ENCODE measurements at places on chromosomes 16 and 17.

DNA sequence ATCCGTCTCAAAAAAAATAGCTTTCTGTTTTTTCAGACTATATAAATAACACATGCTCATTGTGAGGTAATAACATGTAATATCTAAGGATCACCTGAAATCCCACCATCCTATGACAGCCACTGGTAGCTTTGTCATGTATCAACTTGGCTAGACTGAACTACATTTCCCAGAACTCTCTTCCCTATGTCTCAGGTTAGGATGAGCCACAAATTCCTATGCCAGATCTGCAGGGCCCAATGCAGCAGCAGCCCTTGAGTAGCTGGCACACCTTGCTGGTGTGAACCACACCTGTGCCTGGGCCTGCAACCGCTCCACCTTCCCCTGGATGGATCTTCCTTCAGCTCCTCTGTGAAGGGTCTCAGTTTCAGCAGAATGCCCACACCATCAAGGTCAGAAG lies 28.1 kb downstream of the OGFOD1 start:
- DNase-seq: no peak

DNA sequence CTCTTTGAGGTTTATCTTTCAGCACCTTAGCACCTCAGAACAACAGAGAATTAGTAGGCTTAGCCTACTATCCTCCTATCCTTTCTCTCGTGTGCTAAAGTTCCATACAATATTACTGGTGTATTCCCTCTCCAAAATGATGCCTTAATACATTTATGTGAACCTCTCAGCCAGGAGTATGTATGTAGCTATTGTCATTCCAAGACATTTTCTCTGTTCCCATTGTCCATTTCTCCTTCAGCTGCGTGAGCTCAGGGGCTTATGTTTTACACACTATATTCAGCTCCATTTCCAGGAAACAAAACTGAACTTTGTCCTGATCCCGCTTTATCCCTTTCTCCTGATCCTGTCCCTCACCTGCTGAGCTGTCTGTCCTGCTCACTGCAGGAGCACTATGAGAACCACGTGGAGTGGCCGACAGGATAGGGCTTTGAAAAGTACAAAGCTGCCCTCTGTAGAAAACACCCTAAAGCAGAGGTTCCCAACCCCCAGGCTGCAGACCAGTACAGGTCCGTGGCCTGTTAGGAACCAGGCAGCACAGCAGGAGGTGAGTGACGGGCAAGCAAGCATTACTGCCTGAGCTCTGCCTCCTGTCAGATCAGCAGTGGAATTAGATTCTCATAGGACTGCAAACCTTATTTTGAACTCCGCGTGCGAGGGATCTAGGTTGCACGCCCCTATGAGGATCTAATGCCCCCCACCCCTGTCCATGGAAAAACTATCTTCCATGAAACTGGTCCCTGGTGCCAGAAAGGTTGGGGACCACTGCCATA lies 55.7 kb downstream of the CENPV start:
- DNase-seq: no peak

DNA sequence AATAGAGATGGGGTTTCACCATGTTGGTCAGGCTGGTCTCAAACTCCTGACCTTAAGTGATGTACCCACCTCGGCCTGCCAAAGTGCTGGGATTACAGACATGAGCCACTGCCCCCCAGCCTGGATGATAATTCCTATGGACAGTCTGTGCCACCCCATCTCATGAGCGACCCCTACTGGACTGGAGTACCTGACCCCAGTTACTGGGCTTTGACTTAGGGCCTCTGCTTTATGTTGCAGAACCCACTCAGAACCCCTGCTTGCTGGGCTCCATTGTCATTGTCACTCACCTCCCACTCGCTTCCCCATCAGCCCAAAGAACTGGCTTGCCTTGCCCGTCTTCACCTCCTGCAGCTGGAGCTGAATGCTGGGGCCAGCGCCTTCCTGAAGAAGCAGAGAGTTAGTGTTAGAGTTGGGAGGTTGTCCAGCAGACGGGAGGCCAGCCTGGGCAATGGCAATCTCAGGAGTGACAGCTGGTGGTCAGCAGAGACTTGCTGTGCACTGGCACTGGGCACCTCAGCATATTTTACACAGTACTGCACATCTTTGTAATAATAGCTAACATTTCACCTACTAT lies 4.0 kb downstream of the TAC4 start:
- no peak for DNase-seq

DNA sequence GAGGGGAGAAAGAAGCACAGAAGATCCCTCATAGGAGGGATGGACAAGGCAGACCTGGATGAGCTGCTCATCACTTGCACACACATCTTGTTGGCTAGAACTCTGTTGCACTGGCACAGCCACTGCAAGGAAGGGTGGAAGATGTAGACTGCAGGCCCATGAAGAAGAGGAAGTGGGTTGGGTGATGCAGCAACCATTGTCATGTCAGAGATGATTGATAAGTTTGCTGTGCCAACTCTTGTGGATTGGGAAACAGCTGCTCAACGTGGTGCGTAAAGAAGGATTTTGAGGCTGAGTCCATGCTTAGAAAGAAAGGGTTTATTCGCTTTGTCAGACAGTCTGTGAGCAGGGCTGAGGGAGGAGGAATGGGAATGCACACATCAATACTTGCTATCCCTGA lies 161.4 kb upstream of the MPHOSPH6 start:
- no peak for DNase-seq

- no peak for DNase-seq
Observed at GRCh38 chr17:64658931-64659330, 3.2 kb downstream of the SMURF2 start.

DNA sequence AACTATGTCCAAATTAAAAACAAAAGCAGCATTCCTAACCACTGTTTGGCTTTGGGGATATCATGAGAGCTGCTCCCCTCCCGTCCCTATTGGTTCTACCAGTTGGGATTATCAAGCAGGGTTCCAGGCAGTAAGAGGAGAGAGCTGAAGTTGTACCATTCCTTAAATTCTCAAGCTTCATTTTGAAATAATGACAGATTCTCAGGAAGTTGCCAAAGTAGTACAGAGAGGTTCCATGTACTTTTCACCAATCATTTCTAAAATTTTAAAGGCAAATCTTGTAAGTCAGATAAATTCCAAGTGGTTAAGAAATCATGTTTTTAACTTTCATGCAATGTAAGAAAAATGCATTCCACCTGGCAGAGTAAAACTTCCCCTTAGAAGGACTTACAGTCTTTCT lies 36.9 kb downstream of the TEX2 start:
- no peak for DNase-seq
